Erythroblast (primary cell): ENCODE measurements at places on chromosomes 5 and 9.

DNA sequence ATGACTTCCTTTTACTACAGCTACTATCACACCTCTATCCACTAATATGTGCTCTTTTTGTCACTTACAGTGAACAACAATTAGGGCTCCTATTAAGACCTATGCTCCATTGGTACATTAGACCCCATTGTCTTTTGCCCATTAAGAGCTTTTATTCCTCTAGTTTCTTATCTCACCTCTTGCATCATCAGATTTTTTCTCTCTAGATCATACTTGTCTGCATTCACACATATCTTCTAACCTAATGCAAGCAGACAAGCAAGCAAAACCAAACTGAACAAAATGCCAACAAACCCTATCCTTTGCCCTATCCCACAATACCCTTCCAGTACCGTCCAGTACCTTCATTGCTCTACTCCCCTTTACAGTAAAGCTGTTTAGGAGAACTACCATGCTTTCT is 10.1 kb upstream of the RBM27 start:
- no peak for DNase-seq

GRCh38 chr5:145915970-145916638 is 20.3 kb upstream of the SH3RF2 start:
- DNase-seq = no peak

GRCh38 chr5:169629847-169630548 is 7.1 kb upstream of the DOCK2 start:
- DNase-seq = no peak

DNA sequence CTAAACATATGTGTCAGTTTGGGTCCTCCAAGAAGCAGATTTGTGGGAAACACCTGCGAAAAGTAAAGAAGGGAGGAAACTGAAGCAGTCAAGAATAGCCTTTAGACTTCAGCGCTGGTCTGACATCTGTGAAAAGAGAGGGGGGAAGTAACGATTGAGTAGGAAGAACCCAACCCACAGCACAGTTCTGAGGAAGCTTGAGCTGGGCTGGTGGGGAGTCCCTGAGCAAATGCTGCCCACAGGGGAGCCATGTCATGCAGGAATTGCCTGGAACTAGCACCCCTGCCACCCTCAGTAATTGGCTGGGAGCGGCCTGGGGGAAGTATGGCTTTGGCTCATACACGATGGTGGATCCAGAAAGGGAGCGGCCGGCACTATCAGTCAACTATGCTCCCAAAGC is 20.6 kb downstream of the FAM240B start:
- DNase-seq = no peak

DNA sequence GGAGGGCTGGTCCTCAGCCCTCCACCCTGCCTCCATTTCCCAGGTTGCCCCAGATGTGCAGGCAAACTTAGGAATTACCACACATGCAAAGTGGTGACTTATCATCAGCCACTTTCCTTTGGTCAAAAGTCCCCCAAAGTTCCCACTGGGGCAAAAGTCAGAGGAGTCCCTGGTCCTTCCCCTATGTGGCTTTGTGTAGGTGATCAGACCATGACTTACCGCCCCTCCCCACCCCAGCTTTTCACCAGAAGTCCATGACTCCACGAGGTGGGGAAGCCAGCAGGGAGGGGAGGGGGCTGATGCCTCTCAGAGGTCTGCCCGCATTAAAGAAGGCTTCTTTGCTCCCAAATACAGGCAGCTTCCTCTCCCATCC is 5.8 kb downstream of the TRAF1 start:
- DNase-seq = no peak

DNA sequence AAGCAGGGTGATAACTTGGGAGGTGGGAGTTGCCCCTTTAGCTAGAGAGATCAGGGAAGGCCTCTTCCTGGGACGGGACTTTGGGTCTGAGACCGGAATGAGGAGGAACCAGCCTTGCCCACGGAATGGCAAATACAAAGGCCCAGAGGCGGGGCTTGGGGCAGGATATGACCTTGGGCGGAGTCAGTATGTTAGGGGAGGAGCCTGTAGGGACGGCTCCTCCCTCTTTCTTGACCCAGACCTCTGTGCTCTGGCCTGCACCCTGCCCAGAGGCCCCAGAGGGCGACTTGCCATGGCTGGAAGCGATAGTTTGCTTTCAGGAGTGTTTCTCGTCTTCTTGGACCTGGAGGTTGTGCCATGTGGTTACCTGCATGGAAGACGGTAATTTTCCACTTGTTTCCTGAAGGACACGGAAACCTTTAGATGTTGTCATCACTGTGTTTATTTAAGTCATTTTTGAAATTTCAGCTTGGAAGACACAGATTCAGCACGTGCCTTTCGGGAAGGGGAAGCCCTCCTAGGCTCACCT is 85.6 kb downstream of the DAB2IP start:
- peak; percentile 27 for DNase-seq
